ENCODE measurements at places on chromosomes 3 and 15.

GRCh38 chr3:12423918-12424630 lies 60.2 kb upstream of the TSEN2 start:
- DNase-seq, result no peak

- no peak for DNase-seq
Measured at GRCh38 chr3:108780235-108780634, 23.0 kb upstream of the RETNLB start.

DNA sequence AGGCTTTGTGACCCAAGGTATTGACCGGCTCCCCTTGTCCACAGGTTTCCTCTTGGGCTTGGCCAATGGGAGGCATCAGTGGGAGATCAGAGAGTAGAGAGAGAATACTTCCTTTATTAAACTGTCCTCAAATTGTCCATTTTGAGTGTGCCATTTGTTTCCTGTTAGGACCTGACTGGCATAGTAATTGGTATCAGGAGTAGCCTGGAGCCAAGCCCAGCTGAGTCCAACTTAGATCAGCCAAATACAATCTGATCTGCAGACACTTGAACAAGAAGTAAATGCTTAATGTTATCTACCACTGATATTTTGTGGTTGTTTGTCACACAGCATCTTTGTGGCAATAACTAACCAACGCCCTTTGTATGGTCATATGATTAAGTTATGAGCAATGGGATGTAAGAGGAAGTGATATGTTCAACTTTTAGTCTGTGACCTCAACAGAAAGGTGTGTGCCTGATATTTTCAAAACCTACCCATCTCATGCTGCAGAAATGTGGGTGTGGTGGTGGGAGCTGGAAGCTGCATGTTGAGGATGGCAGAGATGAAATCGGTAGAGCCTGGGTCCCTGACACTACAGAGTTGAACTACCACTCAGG lies 13.3 kb downstream of the MYD88 start:
- DNase-seq, result no peak

- no peak for DNase-seq
Measured at GRCh38 chr3:177552051-177552450, 354.8 kb upstream of the TBL1XR1 start.

DNA sequence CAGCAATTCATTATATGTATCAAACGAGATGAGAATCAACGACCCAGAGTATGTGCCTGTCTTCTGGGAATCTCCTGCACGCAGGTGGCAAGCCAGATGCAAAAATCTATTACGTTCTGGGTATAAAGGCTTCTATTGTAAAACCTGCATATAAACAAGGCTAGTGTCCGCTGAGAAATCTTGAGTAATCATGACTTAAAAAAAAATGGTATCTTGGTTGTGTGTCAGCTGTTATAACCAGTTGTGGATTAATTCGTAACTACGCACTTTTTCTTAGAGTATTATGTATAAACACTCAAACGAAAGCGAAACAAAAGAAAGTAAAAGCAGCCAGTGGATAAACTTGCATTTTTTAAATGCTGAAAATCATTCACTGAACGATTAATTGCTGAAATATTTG lies 509.1 kb downstream of the RSL24D1 start:
- no peak for DNase-seq

- DNase-seq, result no peak
Measured at GRCh38 chr3:23035927-23036640, 167.0 kb upstream of the UBE2E2 start.

Measured in cortex of kidney (tissue), 1 donor.